Stimulated activated CD4-positive, alpha-beta T cell treated with anti-CD3 and anti-CD28 coated beads, Interleukin-12 subunit alpha, Interleukin-12 subunit beta, amount 100 ng/mL, for 24 hours (primary cell): ENCODE measurements at places on chromosomes 7 and 10.

DNA sequence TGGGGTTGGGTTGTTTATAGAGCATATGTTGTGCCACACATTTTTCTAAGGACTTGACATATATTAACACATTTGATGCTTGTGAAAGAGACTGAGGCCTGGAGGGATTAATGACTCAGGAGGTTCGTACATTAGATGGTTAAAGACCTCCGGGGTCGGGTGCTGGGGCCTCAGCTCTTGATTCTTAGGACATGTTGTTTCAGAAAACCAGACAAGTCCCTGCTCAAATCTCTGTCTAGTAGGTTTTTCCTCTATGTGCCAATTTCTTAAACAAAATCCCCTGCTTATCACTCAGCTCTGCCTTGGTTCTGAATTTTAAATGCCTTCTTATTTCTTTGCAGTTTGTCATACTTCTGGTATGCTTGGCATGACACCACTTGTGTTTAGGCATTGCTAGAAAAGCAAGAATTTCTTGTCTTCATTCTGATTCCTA, 5.8 kb downstream of the UPP1 start:
- no peak for DNase-seq

DNA sequence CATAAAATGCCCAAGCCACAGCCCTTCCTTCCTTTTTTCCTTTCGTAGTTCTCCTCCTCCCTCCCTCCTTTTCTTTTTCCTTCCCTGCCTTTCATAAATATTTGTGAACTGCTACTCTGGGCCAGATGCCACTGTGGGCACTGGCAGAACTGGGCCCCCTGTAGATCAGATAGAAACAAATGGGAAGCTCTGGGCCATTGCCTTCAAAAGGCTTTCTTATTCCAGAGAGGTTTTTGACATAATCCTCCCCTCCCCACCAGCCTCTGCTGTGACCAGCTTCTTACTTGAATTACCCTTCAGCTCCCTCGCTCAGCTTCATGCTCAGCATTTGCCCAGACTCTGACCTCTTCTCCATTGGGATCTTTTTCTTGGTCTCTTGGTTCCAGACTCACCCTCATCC, 886.8 kb downstream of the LRMDA start:
- DNase-seq: no peak

GRCh38 chr10:129832573-129833467, 131.3 kb downstream of the EBF3 start:
- no peak for DNase-seq

- DNase-seq: no peak
These were observed 11.0 kb downstream of the GLCCI1 start for GRCh38 chr7:7979558-7979957.

- no peak for DNase-seq
These were observed 41.8 kb downstream of the NDUFB2 start for GRCh38 chr7:140738280-140738679.

- DNase-seq: peak; percentile 3
These were observed 110.5 kb downstream of the JCAD start for GRCh38 chr10:29948881-29949355.

DNA sequence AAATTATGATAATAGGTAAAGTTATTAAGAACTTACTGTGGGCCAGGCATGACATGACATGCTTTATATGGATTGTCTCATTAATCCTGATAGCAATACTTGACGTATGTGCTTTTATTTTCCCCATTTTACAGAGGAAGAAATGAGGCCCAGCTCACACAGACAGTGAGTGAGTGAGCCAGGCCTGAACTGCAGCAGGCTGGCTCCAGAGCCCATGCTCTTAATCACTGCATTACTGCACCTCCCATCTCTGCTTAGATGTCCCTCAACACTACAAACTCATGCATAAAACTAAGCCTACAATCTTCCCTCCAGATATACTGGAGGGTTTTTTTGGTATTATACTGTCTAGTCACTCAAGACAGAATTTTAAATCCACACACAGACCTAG, 68.5 kb upstream of the OSBPL3 start:
- DNase-seq: no peak
